ENCODE measurements at places on chromosomes 13 and 19.

GRCh38 chr13:29589234-29589633 lies 6.3 kb downstream of the SLC7A1 start:
- DNase-seq: no peak

DNA sequence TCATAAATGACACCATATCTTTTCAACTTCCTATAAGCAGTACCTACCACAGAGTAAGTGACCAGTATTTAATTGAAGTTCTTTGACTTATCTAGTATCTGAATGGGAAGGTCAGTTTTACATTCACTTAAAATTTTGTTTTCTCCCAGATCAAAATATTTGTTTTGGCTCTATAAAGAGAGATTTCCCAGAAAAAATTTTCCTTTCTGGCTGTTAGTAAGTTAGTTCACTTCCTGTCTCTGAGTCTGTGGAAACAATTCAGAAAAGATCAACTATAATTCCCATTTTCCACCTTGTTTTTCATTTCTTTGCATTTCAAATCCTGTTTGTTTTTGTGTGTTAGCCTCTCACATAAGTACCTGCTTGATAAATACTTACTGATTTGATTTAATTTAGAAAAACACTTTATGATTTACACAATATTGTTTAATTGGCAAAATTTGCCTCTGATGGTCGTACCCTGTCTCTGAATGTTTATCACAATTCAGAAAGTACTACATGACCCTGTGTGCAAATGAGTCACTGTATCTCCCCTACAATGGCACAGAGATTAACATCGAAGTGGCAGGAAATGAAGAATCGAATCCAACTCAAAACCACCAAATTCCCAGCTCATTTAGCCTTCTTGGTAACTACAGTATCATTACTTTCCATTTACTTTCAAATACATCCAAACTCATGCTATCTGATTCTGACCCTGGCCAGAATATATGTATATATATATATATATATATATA lies 15.4 kb upstream of the MED4 start:
- DNase-seq: no peak

DNA sequence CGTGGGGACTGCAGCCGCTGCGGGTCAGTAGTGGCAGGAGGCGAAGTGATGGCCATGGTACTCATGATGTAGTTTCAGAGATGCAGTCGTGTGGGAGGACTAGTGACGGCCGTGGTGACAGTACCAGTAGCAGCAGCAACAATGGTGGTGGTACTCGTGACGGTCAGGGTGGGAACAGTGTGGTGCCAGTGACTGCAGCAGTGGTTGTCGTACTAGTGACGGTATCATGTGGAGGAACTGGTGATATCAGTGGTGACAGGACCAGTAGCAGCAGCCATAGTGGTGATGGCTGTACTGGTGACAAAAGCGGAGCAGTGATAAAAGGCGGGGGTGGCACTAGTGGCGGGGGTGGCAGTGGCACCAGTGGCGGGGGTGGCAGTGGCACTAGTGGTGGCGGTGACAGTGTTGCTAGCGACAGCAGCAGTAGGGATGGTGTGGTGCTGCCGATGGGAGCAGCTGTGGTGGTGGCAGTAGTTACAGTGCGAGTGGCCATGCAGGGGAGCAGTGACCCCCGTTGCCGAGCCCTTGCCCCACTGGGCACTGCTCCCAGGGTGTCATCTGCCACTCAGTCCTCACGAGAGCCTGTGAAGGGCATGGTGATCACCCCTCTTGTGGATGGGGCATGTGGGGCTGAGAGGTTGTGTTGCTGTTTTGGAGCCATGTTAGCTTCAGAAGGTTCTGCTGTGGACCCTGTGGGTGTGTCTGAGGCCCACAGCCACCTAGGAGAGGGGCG lies 22.7 kb downstream of the ADPRHL1 start:
- no peak for DNase-seq

DNA sequence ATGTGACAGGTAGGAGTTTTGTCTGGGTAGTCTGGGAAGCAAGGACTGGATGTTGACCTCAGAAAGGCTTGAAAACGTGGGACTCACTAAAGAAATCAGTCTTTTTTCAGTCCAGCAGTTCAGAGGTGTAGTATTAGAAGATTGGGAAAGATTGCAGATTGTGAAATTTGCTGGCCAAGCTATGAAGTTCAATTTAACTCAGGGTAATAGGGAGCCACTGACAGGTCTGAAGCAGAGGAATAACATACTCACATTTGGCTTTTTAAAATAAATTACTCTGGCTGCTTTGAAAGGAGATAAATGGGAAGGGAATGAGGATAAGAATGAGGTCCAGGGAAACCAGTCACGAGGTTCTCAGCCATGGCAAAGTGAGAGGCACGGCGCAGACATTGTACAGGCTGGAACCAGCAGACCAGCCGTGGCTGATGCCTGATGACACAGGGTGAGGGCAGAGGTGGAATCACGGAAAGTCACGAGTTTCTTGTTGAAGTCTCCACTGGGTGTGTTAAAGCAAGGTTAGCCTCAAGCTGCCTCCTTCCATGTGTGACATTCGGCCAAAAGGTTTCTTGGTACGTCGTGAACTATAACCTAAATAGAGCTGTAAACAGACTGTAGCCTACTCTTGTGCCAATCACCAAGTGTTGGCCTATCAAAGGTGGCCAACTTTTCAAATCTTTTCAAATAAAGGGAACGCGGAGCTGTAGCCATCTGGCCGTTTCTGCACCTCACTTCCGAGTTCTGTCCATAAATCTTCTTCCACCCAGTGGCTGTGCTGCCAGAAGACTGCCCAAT lies 377.6 kb downstream of the IRS2 start:
- no peak for DNase-seq

DNA sequence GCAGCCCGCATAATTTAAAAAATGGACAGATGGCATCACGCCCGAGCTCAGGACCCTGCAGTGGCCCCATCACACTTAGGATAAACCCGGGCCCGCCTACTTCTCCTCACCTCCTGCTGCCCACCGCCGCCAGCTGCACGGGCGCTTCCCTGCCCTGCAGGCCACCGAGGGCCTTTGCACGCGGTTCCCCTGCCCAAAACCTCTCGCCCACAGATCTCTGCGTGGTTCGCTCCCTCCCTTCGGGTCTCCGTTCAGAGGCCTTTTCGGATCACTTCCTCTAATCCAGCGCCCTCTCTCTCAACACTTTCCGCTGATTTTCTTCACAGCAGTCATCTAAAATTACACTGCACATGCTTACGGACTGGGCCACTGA lies 1.8 kb downstream of the SHISA7 start:
- no peak for DNase-seq

DNA sequence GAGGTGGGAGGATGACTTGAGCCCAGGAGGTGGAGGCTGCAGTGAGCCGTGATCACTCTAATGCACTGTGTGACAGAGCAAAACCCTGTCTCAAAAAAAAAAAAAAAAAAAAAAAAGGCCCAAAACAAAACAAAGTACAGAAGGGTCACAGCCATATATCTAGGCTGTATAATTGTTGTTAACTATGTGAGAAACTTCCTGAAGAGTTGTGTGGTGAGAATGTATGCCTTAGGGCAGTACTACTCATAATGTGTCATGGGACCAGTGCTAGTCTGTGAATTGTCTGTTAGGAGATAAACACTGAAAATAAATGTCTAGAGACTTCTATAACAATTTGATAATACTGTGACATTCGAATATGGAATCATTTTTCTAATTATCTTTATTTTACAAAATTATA lies 43.1 kb downstream of the PAN3 start:
- DNase-seq: no peak

DNA sequence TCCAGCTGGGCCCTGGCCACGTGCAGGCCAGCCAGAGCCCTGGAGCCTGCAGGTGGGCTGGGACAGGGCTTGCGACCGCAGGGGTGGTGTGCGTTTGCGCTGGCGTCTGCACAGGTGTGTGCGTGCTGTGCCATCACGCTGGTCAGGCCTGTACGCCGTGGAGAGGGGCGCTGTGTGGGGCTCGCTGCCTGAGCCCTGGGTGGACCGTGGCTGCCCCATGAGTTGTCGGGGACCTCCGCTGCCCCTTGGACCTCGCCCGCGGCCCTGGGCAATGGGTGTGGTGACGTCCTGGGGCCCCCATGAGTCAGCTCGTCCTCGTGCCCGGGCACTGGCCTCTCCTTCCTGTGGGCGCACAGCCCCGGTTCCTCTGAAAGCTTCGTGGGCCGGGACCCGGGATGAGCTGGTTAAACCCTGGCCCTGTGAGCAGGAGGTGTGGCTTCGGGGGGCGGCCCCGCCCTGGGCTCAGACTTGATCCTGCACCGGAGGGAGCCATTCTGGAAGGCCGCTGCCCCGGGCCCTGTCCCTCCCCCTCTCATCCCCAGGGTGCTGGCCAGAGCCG lies 6.8 kb downstream of the CSNK1G2 start:
- no peak for DNase-seq

- no peak for DNase-seq
Measured at GRCh38 chr13:79742923-79743322, 262.0 kb downstream of the NDFIP2 start.

- no peak for DNase-seq
Measured at GRCh38 chr13:60047918-60048317, 115.8 kb downstream of the DIAPH3 start.

DNA sequence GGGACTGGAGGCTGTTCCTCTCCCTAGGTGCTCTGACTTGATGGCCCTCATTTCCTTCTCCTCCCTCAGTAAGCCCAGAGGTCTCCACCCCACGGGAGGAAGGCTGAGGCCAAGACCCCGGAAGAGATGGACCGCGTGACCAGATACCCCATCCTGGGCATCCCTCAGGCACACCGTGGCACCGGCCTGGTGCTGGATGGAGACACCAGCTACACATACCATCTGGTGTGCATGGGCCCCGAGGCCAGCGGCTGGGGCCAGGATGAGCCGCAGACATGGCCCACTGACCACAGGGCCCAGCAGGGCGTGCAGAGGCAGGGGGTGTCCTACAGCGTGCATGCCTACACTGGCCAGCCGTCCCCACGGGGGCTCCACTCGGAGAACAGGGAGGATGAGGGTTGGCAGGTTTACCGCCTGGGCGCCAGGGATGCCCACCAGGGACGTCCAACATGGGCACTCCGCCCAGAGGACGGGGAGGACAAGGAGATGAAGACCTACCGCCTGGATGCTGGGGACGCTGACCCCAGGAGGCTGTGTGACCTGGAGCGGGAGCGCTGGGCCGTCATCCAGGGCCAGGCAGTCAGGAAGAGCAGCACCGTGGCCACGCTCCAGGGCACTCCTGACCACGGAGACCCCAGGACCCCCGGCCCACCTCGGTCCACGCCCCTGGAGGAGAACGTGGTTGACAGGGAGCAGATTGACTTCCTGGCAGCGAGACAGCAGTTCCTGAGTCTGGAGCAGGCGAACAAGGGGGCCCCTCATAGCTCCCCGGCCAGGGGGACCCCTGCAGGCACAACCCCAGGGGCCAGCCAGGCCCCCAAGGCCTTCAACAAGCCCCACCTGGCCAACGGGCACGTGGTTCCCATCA lies 6.1 kb downstream of the MISP start:
- DNase-seq: no peak

- no peak for DNase-seq
Measured at GRCh38 chr19:3798137-3798536, 12.0 kb upstream of the MATK start.

Data from stimulated activated CD8-positive, alpha-beta memory T cell treated with anti-CD3 and anti-CD28 coated beads, Interleukin-4, amount 100 ng/mL, for 24 hours (primary cell).